Activated T-helper 1 cell treated with anti-CD3 and anti-CD28 coated beads, Interleukin-12 subunit alpha, Interleukin-12 subunit beta, Interleukin-2, Interleukin-4 antibody, amounts not matched to agents 30 ng/mL and 10 ng/mL and 1 ng/mL, durations not matched to agents 14 hours and 24 hours and 36 hours (primary cell): ENCODE measurements at places on chromosomes 3 and 15.
A peak's percentile ranks its signal among the peaks of the same experiment; 100 is the strongest.

GRCh38 chr3:74636981-74637380 is 22.5 kb upstream of the CNTN3 start:
- no peak for DNase-seq
- H3K27ac ChIP-seq = no peak overlapping the region
- H3K4me3 ChIP-seq = no peak overlapping the region
- no peaks in the 10 kb centered on the region for H3K4me1 ChIP-seq
- no peaks in the 10 kb centered on the region for H3K36me3 ChIP-seq
- H3K27me3 ChIP-seq = no peaks in the 10 kb centered on the region

DNA sequence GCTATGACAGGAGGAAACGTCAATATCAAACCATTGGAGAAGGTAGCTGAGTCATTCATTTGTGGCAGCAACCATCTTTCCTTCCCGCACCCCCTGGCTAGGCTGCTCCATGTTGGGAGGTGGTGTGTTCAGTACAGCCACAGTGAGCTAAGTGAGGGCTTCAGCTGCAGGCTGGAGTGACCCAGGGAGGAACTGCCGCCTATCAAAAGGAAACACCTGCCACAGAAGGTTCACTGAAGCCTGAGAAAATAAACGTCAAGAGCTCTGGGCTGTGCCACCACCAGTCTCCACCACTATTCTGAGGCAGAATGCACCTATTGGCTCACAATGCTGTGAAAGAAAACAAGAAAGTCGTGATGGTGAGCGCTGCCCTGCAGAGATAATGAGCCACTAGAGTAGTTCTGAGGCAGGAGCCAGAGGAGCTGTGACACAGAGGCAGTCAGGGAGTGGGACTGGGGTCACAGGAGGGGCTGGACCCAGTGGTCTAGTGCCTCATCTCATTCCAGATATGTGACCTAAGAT is 34.8 kb upstream of the CD47 start:
- H3K27ac ChIP-seq = peak overlapping the region; percentile 96
- DNase-seq = peak; percentile 46
- peaks cover 66% of the 10 kb centered on the region for H3K4me1 ChIP-seq
- peak overlapping the region; percentile 89 for H3K4me3 ChIP-seq
- H3K27me3 ChIP-seq = peaks cover 2% of the 10 kb centered on the region
- H3K36me3 ChIP-seq = peaks cover 32% of the 10 kb centered on the region

GRCh38 chr3:193987186-193987585 is 148.8 kb upstream of the HES1 start:
- H3K27ac ChIP-seq = no peak overlapping the region
- no peak overlapping the region for H3K4me3 ChIP-seq
- no peak for DNase-seq
- H3K27me3 ChIP-seq = peaks cover 44% of the 10 kb centered on the region
- no peaks in the 10 kb centered on the region for H3K4me1 ChIP-seq
- H3K36me3 ChIP-seq = no peaks in the 10 kb centered on the region

- peaks cover 9% of the 10 kb centered on the region for H3K4me1 ChIP-seq
- H3K27me3 ChIP-seq = peaks cover 59% of the 10 kb centered on the region
- no peaks in the 10 kb centered on the region for H3K36me3 ChIP-seq
Observed at GRCh38 chr15:75801859-75802593, 41.2 kb upstream of the UBE2Q2 start.

DNA sequence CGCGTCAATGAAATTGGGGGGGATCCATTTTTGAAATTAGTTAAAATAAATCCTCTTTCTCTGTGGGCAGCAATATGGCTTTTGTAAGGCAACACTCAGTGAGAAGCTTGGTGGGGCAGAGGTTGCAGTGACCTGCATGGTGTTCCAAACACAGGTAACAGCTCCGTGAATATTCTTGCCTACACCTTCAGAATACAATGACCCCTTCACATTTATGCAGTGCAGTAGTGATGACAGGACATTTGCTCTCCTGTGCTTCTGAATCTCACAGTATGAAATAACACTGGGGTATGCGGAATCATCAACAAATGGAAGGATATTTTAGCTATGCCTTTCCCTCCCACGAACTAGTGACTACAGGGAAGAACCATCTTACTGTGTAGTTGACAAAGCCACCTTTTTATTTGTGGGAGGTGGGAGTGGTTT is 6.9 kb downstream of the AHSG start:
- no peak for DNase-seq
- H3K36me3 ChIP-seq = peaks cover 1% of the 10 kb centered on the region
- H3K27me3 ChIP-seq = peaks cover 38% of the 10 kb centered on the region
- H3K4me1 ChIP-seq = peaks cover 20% of the 10 kb centered on the region
- no peak overlapping the region for H3K4me3 ChIP-seq
